ENCODE measurements at places on chromosomes 6 and 20.

- no peak for DNase-seq
These were observed 11.7 kb downstream of the MANEA start for GRCh38 chr6:95589067-95589466.

GRCh38 chr6:80550748-80551147 lies 444.3 kb downstream of the BCKDHB start:
- no peak for DNase-seq

GRCh38 chr20:41229259-41229658 lies 88.3 kb downstream of the ZHX3 start:
- DNase-seq: no peak

DNA sequence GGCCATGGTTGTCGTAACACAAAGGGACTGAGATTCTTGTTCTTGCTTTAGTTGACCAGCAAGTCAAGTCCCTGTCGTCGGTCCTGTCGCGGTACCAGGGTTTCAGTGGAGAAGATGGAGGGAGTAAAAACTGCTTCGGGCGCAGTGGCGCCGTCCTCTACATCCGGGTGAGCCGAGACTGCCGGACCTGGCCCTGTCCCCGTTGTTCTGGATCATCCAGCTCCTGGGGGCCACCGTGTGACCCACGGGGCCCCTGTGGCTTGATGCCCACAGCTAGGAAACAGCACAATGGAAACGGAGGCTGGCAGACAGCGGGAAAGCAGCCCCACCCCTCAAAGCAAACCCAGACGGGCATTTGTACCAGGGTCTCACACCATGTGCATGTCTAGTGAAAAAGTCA lies 15.0 kb downstream of the MTG2 start:
- no peak for DNase-seq

DNA sequence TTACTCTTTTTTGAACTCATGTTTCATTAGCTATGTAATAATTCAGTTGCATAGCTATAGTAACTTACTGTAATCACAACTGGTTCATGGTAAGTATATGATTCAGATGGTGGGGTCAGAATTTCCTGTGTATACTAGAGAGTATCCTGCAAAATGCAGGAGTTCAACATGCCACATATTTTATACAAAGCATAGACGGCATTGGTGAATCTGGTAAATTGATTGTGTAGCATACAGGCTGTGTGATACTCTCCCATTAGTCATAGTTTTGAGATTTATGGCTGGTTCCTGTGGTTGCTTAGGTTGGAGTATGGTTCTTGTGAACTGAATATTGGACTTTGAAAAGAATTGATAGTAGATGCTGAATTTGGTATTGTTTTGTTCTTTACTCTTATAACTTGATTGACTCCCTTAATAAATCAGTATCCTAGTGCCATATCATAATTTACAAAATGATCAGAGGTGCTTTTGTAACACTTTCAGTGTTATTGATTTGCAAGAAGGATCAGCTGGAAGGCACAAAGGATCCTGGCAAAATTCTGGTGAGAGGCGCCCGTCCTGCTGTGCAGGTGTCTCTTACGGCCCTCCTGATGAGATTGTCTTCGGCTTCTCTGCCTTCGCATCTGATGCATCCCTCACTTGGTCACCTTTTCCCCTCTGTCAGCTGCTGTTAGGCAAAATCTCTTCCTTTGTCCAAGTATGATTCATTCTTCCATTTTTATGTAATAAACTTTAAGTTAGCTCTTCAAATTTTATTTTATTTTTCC lies 22.6 kb downstream of the SNX9 start:
- DNase-seq: no peak

DNA sequence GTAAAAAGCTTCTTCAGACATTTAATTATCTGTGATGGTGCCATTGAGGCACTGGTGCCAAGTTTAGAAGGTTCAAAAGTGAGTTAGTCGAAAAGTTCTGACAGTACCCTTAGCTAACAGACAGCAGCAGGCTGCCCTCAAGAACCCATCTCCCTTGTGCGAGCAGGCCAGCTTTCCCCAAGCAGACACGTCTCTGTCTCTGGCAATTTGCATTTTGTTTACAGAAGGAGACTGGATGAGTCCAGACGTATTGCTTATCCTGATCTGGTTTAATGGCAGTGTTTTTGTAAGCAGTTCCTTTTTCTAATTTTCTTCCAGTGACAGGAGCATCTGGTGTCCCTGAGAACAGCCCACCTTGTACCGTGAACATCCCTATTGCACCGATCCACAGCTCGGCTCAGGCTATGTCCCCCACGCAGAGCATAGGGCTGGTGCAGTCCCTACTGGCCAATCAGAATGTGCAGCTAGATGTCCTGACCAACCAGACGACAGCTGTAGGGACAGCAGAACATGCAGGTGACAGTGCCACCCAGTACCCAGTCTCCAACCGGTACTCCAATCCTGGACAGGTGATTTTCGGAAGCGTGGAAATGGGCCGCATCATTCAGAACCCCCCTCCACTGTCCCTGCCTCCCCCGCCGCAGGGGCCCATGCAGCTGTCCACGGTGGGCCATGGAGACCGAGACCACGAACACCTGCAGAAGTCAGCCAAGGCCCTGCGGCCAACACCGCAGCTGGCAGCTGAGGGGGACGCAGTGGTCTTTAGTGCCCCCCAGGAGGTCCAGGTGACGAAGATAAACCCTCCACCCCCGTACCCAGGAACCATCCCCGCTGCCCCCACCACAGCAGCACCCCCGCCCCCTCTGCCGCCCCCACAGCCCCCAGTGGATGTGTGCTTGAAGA lies 58.3 kb upstream of the TMEM181 start:
- no peak for DNase-seq

- DNase-seq: no peak
These were observed 119.4 kb upstream of the PRND start for GRCh38 chr20:4602297-4602631.

DNA sequence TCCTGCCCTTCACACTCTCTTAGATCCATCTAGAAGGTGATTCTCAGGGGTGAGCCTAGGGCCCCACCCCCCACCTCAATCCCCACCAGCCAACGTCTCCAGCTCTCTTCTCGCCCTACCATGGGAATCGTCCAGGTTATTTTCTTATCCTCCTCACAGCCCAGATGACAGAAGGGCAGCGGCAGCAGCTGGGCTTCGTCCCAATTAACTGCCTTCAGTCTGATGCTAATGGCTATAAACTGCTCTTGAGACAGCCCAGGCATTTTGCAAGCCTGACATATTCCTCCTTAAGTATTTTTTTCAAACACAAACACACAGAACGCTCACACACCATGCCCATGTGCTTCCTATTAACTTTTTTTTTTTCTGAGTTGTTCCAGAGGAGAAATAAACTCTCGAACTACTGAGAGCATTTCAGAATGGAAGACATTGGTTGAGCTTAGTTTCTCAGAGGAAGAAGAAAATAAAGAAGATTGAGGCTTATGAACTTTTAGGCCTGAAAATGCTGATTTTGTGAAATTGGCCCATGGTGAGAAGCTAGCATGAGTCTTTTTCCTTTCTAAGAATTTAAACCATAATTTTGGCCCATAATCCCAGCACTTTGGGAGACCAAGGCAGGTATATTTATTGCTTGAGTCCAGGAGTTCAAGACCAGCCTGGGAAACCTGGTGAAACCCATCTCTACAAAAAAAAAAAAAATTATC lies 124.6 kb downstream of the EYA2 start:
- no peak for DNase-seq

DNA sequence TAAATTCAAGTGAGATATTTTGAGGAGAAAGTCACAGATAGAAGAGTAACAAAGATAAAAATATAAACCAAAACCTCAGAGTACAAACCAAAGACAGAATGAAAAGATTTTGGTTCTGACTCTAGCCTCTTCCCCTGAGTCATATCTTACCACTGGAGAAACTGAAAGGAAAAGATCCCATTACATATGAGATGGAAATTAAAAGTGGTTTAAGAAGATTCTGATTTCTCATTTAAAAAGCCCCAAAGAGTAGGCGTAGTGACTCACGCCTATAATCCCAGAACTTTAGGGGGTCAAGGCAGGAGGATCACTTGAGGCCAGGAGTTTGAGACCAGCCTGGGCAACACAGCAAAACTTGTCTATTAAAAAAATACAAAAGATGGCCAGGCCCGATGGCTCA lies 30.6 kb downstream of the SPINT4 start:
- no peak for DNase-seq

GRCh38 chr6:7833751-7834070 lies 76.9 kb downstream of the TXNDC5 start:
- DNase-seq: no peak

DNA sequence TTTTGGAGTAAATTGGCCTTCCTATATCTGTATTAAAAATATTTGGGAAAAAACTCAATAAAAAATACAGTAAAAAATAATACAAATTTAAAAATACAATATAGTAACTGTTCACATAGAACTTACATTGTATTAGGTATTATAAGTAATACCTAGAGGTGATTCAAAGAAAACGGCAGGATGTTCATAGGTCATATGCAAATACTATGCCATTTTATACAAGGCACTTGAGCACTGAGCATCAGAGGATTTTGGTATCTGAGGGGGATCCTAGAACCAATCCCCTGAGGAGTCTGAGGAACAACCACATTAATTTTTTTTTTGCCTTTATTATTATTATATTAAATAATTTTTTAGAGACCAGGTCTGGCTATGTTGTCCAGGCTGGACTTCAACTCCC lies 41.7 kb downstream of the RNGTT start:
- DNase-seq: no peak

GRCh38 chr6:328136-328670 lies 35.9 kb downstream of the DUSP22 start:
- peak; percentile 31 for DNase-seq

DNA sequence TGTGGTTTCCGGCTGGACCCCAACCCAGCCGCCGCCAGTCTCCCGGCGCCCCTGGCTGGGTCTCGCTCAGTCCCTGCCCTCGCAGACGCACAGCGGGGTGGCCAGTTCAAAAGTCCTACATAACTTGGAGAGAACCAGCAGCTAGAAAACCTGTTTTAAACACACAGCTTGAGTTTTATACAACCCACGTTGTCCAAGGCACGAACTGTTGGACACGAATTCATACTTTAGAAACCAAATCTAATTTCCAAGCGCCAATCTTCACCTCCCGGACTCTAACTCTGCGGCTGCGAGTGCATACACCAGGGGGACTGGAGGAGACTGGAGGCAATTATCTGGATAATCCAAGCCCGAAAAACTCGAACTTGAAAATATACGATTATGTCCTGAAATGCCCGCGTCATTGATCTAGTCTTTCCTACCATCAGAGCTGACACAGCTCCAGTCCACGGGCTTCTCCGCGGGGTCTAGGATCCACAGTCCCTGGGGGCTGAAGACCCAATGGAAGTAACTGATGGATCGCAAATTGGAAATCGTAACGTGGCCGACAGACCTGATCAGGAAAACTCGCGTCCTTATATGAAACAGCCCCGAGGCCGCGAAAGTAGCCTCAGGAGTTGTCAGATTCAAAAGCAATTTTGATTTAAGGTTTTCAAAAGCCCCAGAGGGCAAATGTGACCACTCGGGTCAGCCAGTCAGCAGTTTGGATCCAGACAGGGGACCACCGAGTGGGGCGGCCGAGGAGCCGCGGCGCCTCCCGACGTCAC lies 843 bp upstream of the HEY2 start:
- DNase-seq: no peak

GRCh38 chr6:87397656-87398055 lies 10.1 kb upstream of the CFAP206 start:
- no peak for DNase-seq

GRCh38 chr6:143270026-143270425 lies 180.5 kb downstream of the ADAT2 start:
- no peak for DNase-seq

DNA sequence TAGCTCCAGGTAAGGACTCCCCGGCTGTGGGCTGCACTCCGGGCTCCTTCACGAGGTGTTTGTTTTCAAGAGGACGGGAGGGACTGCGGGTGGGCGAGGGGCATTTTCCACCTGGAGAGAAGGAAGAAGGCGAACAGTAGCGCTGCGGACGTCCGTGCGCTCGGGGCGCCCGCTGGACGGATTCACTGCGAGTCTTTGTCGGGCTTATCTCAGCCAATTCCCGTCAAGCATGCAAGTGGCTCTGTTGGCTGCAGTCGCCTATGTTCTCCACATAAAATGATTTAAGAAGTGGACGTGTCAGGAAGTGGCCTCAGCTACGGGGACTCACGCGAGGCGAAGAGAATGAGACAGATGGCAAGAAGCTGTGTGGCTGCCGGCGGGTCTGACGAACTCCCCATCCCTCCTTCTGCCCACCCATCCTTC lies 332 bp downstream of the GRIK2 start:
- no peak for DNase-seq

DNA sequence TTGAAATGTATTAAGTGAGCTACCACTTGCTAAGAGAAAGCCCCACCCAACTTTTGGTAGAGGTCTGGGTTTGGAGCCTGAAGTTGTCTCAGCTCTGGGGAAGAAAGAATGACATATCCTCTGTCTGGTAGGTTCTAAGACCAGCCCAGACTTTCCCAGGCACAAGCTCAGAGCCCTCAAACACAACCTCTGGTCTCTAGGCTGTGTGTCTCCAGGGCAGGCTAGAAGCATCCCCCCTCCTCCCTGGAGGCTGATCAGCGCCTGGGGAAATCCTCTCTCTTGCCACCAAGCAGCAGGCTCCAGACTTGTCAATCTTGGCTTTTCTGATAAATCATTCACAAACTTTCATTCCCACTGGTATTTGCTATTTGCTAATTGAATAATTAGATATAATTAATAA lies 226.5 kb upstream of the CST7 start:
- no peak for DNase-seq

- DNase-seq: peak; percentile 34
These were observed 12.0 kb upstream of the TRMT11 start for GRCh38 chr6:125974214-125974866.

DNA sequence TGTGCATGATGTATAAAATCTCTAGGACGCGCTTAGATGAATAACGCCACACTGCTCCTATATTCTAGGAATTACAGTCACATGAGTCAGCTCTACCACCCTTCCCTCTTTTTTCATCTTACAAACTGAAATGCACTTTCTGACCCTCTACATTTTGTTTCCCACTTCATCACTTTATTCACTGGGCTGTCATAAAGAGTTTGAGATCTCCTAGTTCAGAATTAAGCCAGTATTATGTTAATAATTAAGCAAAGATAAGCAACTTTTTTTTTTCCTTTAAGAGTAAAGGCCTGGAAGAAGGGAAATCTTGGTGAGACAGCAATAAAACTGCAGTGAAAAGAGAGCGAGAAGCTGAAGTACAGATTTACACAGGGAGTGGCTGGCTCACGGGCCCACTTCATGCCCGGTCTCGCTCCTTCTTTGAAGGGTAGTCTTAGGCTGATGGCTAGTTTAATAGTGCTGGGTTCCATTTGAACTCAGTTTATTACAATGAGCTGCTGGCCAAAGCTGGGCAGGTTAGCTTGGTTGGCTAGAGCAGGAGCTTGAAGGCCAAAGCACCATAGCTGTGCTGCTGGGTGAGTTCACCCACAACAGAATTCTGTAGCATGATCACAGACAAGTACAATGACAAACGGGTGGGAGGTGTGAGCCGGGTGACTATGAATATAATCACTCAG lies 110.6 kb downstream of the MAP7 start:
- peak; percentile 18 for DNase-seq

- no peak for DNase-seq
These were observed 156.5 kb upstream of the FBXL4 start for GRCh38 chr6:99104218-99104617.

Measured in inflammatory macrophage (primary cell).